ENCODE measurements at places on chromosomes 11 and 22. TPM values are rescaled to one million over a fixed set of nuclear protein-coding genes. Genes with fewer than 3 reads are reported as not detected.

- DNase-seq = no peak
Observed at GRCh38 chr22:39635719-39636118, 65.2 kb downstream of the CACNA1I start.

The SLC22A8 gene
- not detected for total RNA-seq

- peak; percentile 85 for DNase-seq
Observed at GRCh38 chr11:35618497-35619115, 346 bp downstream of the FJX1 start.

The SMC1B gene
- total RNA-seq = not detected

GRCh38 chr11:116640641-116641402 lies 132.0 kb downstream of the BUD13 start:
- no peak for DNase-seq

The OR10V1 gene
- total RNA-seq = not detected

The NELL1 gene
- not detected for total RNA-seq

GRCh38 chr11:94653561-94653960 lies 86.4 kb downstream of the PIWIL4 start:
- DNase-seq = peak; percentile 53

The EFCAB6 gene
- 1.4 TPM for total RNA-seq

DNA sequence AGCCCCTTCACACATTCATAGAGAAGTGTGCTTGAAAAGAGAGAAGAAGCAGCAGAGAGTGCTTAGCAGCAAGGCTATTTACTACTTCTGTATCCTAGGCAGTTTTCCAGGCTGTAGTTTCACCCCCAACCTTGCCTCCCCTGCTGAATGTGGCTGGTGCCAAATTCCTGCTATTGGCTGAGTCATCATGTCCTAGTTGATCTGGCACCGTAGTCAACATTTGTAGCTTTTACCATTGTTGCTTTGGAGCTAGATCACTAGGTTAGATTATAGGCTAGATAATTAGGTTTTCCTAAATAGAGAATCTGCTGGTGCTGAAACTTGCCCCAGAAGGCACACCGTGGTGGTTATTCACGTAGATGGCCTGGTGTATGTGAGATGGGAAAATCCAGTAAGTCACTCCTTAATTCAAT lies 32.7 kb downstream of the ARHGAP42 start:
- DNase-seq = no peak

- no peak for DNase-seq
Observed at GRCh38 chr22:29720811-29721323, 1.1 kb downstream of the CABP7 start.

DNA sequence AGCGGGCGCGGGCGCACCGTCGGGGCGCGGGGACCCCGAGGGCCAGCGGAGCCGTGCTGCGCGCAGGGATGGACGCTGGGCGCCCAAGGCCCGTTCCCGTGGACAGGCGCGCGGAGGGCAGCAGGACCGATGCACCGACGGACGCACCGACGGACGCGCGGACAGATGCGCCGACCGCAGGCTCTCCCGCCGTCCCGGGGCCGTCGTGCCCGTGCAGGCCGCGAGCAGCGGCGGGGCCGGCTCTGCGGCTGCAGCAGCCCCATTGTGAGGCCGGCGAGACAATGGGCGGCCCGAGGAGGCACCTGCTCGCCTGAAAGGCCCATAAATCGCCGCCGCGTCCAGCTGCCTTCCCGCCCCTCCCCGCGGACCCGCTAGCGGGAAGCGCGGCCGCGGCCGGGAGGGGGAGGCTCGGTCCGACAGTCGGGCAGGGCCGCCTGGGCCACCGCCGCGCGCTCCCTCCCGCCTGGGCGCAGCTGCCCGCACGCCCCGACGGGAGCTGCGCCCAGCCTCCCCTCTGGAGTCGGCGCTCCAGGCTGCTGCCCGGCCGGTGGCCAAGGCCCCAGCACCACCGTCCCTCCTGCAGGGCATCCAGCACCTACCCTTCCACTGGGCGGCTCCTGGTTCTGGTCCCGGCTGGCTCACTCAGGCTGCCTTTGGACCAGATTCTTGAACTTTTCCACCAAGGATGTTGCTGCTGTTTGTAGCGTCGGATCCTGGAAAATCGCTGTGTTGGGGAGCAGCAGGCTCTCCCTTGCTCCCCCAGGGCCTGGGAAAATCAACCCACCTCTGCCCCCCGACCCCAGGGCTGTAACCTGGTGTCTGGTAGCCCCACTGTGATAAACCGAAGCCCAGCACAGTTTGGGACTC lies 15.8 kb downstream of the CDKN1C start:
- DNase-seq = no peak

- no peak for DNase-seq
Observed at GRCh38 chr11:20109731-20110445, 50.4 kb downstream of the DBX1 start.

The C11orf97 gene
- not detected for total RNA-seq

DNA sequence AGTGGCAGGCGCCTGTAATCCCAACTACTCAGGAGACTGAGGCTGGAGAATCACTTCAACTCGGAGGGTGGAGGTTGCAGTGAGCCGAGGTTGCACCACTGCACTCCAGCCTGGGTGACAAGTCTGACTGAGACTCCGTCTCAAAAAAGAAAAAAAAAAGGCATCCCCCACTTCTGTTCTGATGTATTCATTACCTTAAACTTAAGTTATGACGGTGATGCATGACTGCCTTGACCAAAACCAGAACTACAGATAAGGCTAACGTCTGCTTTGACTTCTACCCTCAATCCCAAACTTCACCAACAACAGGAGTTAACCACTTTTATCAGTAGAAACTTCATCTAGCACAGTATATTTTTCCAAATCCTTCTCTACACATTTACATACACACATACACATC lies 9.9 kb downstream of the HTR3A start:
- no peak for DNase-seq

The ANKRD13D gene
- 56.2 TPM for total RNA-seq

GRCh38 chr11:57161351-57161750 lies 20.4 kb upstream of the LRRC55 start:
- no peak for DNase-seq

DNA sequence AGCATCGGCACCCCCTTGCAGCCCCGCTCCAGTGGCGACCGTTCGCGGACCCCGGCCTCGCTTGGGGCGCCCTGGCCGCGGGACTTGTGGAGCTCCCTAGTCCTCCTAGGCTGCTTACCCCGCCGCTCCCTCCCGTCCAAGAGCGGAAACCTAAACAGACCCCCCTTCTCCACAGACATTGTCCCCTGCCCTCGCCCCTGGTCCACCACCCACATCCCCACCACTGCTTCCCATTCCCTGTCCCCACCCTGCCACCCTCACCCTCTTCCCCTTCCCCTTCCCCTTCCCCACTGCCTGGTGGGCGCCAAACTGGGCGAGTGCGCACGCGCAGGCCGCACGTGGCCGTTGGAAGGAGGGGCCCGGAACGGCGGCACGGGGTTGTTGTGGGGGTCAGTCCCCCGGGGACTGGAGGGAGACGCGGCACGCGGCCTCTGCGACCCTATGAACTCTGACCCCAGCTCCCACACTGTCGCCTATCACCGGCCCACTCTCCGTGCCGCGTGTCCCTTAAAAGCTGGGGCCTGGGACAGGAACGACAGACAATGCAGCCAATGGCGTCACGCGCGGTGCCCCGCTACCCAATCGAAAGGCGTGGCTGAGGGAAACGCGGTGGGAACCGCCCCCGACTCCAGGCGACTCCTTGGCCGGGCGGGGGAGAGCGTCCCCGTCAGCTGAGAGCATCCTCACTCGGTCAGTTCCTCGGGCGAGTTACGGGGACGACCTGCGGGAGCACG lies at the start of gene SNX32:
Gene SNX32, plus strand, starts transcription at position 667 of the 734 bp plus-strand sequence. CDS start 103 bp downstream, outside the sequence.
- peak; percentile 98 for DNase-seq

DNA sequence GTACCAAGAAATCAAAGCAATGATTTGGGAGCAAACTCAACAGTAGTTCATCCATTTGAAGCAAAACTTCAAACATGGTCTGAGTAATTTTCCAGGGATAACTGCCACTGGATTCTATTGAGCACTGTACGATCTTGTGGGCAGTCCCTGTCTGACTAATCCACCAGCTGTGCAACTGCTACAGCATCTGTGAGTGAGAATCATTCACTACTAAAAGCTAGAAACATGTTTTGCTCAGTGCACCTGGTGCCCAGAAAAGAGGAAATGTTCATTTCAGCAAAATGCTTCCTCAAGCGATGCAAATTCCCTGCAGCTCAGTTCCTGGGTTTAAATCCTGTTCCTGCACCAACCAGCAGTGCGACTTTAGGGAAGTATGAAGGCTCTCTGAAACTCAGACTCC lies 1077.9 kb downstream of the DLG2 start:
- no peak for DNase-seq

- peak; percentile 91 for DNase-seq
Observed at GRCh38 chr11:47152953-47153950, 23.4 kb downstream of the ARFGAP2 start.
